ENCODE measurements at places on chromosomes 4 and X. TPM values are rescaled to one million over a fixed set of nuclear protein-coding genes. Genes with fewer than 3 reads are reported as not detected.

Gene RTL3
- total RNA-seq, result not detected

DNA sequence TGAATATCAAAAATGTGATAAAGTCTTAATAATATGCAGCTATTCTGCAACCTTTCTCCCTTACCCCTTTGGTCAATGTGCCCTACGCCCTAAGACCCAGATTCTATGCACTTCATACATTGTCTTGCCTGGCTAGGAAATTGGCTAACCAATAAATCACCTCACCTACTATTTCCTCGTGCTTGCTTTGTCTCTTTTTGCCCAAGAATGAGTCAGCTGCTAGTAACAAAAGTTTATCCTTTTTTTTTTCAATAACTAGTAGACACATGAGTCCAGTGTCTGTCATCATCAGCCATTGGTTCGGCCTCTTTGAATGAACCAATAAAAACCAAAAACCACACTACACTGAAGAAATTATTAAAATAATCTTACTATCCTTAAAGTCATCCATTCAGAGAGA lies 387.1 kb downstream of the PPP3CA start:
- no peak for DNase-seq

Gene PABPC4L
- 0.13 TPM for total RNA-seq

DNA sequence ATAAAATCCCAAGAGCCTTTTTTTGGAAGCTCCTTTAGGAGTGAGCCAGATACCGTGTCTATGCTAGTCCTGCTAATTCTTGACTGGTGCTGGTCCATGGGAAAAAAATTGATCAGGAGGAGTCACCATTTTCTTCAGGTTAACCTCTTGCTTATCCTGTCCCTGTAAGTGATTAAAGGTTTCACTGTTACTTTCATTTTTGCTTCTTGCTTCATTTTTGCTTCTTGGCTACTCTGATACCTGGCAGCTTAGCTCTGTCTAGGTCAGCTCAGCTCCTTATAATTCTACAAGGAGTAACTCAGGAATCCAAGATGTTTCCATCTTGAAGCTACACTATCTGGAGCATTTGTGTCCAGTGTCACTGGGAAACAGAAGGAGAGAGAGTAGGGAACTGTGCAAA lies 45.7 kb downstream of the AFM start:
- DNase-seq, result no peak

Gene STOX2
- total RNA-seq, result 0.07 TPM

GRCh38 chrX:122868631-122869030 lies 315.4 kb upstream of the GRIA3 start:
- no peak for DNase-seq

- no peak for DNase-seq
Observed at GRCh38 chr4:52843351-52843750, 18.8 kb upstream of the RASL11B start.

Gene LIMCH1
- total RNA-seq, result 24.1 TPM

DNA sequence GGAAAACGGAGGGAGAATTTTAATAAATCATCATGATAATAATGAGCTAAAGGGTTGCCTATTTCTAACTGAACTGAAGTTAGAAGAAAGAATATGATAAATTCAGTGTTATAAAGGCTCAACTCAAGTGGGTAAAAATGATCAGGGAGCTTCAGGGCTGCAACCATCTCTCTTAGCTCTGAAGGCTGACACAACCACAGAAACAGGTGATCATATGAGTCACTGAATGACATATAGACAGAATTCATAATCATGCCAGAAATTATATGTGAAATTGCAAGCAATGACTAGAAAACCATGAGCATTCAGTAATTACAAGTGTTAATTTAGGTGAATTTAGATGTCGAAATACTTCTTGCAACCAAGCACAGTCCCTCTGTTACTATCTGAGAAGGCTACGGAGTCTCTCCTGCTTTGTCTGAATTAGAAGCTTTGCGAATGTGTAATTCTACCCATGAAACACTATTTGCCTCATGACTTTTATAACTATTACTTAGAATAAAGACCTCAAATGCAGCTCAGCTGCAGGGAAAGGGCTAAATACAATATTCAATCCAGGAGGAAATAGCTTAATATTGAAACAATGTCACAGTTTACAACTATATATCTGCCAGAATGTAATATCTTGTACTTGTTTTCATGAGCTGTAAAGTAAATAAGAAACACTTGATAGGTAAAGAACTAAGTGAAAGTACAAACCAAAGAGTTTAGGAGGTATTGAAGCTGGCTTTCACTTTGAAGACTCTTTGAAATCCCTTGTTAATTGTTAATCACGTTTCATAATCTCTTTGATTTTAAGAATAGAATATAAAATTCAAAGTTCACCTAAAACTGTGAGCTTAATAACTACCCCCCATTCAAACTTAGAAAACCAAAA lies 1972.6 kb downstream of the ARAP2 start:
- no peak for DNase-seq

- no peak for DNase-seq
Observed at GRCh38 chr4:88283661-88284438, 511 bp downstream of the PPM1K start.

Gene FHIP1A
- total RNA-seq, result 0.59 TPM

DNA sequence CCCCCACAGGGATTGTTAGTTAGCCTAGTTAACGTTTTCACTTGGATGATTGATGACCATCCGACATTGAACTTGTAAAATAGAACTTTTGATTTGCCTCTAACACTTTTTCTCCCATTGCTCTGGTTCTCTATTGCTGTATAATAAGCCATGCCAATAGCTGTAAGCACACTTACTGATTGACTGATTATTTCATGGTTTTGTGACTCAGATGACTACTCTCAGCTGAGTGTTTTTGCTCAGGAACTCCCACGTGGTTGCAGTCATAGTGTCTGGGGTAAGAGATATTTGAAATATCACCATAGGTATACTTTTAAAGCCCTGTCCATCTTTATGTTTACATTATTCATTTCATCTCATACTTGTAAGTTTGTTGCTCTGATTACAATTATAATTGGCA lies 1285.5 kb downstream of the STIM2 start:
- DNase-seq, result no peak

Gene FAM9B
- not detected for total RNA-seq

Gene NDP
- 0.78 TPM for total RNA-seq

DNA sequence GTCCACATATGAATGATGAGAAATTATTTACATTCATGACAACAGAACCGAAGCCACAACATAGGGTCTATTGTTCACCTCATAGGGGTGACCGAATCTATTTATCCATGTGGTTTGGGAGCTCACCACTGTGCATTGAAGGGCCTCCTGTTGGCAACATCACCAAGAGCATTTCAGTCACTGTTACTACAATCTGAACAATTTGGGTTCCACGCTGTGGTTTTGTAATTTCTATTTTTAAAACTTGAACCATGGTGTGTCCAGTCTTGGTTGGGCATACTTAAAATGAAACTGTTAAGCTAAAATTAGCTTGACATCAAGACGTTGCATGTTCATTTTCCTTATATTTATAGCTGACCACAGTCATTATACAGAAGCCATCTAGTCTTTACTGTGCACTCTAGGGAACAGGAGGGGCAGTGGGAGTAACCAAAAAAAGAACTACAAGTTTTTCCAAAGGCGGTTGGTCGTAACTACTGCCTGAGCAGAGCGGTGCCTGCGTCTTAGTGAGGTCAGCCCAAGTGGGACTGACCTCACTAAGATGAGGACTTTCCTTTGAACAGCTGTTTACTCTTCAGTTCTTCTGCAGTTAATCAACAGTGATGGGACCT lies 192.1 kb downstream of the SPRY1 start:
- DNase-seq, result no peak

Gene FAM184B
- not detected for total RNA-seq

DNA sequence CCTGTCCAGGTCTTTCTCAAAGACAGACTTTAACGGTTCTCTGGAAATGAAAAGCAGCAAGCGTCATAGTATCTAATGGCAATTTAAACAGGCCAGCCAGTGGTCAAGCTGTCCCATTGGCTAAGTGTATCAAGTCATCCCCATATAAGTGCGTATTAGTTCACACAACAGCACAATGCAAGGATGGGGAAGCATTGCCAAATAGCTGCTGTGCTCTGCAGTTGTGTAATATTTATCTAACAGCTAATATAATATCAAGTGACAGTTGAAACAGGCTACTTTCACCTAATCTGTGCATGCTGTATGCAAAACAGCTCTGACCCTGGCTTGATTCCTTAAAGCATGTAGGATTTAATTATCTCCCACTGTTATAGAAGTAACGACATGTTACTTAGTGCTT lies 134.8 kb upstream of the PPARGC1A start:
- DNase-seq, result no peak

Gene ARMCX6
- 40.6 TPM for total RNA-seq

DNA sequence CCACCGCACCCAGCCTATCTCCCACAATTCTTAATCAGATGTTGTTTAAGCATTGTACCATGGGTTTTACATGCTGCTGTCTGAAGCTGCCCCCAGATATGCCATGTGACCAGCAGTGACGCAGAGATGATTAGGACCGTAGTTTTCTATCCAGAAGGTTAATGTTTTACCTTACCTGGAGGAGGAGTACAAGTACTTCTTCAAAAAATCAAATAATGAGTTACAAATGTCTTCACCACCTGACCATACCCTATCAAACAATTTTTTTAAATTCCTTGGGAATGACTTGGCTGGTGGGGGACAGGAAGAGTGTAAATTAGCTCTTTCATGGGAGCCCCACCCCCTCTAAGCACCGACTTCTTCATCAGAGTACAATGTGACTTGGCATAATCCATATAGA lies 16.2 kb upstream of the SGMS2 start:
- DNase-seq, result no peak

All from pulmonary artery endothelial cell (primary cell).